ENCODE measurements at places on chromosomes 2 and 18.

GRCh38 chr2:114864901-114865300 is 422.5 kb downstream of the DPP10 start:
- DNase-seq: no peak

DNA sequence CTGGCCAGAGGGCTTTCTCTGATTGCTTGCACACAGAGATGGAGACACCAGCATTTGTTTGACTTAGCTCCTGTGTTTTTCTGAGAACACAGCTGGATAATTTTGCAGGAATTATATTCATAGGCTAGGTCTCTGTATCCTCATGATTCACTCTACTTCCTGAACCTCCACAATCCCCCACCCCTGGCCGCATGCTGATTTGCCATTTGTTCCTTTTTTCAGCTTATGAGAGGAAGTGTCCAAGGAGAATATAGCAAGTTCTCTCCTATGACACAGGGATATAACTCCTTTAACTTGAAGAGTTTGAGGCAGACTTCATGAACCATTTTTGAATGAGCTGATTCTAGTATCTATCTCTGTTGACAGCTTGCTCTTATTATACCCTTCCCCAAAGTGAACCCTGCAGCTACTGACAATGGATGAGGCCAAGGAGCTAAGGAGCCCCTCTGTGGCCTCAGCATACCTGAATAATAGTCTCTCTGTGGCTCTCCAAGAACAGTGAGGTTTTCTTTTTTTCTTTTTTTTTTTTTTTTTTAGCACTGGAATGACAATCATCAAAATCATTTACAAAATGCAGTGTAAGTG is 15.4 kb downstream of the CAVIN2 start:
- no peak for DNase-seq

- no peak for DNase-seq
Observed at GRCh38 chr2:128550389-128550788, 231.7 kb upstream of the HS6ST1 start.

DNA sequence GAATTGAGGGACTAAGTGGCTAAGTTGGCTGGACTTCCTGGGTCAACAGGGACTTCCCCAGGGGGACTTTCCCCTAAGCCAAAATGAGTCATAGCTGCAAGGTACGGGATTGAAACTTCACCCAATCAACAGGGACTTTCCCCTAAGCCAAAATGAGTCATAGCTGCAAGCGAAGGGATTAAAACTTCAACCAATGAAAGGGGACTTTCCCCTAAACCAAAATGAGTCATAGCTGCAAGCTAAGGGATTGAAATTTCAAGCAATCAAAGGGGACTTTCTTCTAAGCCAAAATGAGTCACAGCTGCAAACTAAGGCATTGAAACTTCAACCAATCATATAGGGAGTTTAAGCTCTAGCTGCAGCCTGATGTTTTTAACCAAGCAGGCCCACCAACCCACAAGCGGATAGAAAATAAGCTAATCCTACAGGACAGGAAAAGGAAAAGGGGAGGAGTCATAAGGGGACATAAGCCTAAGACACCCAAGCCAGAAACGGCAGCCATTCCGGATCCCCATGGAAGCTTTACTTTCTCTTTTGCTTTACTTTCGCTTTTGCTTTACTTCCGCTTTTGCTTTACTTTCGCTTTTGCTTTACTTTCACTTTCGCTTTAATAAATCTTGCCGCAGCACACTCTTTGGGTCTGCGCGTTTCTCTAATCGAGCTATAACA is 1375.4 kb upstream of the CELF4 start:
- no peak for DNase-seq

DNA sequence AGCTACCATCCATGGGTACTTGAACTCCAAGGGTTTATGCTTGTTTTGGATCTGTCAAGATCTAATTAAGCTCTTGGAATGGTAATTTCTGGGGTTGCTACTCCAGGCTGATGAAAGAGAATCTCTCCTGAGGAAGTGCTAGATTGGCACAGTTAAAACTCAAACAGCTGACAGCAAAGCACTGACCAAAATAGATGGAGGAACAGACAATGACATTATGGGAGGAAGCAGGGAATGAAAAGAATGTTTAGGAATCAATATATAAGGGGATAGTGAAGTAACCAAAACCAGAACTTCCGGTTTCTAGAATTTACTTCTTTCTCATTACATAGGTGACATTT is 6.3 kb downstream of the THUMPD2 start:
- DNase-seq: no peak

GRCh38 chr2:169112841-169113240 is 43.5 kb downstream of the DHRS9 start:
- no peak for DNase-seq
